HT-29 (cell line): ENCODE measurements at places on chromosomes 11 and 22.

GRCh38 chr11:125910226-125910849 is 6.0 kb downstream of the DDX25 start:
- DNase-seq = no peak

- DNase-seq = no peak
Measured at GRCh38 chr11:106425819-106426218, 348.4 kb downstream of the AASDHPPT start.

DNA sequence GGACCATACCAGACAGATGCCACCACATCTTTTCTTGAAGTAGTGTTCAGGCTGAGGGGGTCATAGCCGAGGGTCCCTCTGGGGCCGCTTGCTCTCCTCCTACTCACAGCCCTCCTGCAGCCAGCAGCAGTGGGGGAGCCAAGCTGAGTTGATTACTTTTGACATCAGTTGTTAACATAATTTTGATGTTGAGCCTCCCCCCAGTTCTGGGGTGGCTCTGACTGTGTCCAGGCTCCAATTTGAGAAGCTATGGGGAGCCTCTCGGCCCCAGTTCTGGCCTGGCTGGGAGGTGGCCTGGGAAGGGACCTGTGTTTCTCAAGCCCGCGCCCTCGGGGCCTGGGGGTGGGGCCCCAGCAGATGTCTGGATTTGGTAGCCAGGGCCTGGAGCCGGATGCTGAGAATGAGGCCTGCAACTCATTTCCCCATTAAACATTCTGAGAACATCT is 47.9 kb downstream of the KCNQ1OT1 start:
- no peak for DNase-seq

GRCh38 chr11:128528294-128528693 is 59.1 kb downstream of the ETS1 start:
- DNase-seq = no peak

GRCh38 chr11:116257092-116257491 is 515.7 kb downstream of the BUD13 start:
- peak; percentile 4 for DNase-seq

- no peak for DNase-seq
Measured at GRCh38 chr11:131893103-131893890, 522.9 kb downstream of the NTM start.
